ENCODE measurements at places on chromosomes 4 and X.

DNA sequence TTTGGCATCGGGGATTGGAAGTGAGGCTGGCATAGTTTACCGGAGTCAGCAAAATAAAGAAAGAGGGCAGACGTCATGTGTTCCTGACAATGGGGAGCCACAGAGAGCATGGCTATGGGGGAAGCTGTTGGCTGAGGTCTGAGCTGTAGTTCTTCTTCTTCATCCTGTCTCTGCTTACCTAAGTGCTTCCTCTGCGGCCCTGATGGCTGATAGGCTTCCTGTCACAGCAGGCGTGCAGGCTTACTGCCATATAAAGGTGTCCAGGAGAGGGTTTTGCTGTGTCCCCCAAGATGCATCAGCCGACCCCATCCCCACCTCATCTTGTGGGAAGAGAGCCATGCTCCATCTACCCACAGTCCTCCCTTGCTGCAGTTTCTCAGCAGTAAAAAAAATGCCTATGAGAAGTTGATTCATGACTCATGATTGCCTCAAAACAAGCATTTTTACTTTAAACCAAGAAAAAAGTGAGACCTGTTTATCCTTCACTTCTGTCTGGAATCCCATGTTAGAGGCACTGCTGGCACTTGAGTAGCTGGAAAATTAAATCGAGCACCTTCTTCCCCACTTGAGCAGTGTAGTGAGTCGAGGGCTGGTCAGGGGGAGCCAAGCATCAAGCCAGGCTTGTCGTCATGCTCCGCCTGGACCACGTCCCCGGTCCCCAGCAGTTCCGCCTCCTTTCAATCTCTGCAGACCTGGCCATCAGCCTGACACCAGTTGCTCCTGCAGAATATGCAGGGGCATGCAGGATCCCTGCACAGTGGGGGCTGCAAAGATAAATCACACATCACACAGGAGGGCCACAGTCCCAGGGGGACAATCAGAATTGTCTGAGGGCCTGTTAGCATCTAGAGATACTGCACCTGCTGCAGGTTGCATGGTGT is 237.8 kb downstream of the EVC2 start:
- no peak for DNase-seq

DNA sequence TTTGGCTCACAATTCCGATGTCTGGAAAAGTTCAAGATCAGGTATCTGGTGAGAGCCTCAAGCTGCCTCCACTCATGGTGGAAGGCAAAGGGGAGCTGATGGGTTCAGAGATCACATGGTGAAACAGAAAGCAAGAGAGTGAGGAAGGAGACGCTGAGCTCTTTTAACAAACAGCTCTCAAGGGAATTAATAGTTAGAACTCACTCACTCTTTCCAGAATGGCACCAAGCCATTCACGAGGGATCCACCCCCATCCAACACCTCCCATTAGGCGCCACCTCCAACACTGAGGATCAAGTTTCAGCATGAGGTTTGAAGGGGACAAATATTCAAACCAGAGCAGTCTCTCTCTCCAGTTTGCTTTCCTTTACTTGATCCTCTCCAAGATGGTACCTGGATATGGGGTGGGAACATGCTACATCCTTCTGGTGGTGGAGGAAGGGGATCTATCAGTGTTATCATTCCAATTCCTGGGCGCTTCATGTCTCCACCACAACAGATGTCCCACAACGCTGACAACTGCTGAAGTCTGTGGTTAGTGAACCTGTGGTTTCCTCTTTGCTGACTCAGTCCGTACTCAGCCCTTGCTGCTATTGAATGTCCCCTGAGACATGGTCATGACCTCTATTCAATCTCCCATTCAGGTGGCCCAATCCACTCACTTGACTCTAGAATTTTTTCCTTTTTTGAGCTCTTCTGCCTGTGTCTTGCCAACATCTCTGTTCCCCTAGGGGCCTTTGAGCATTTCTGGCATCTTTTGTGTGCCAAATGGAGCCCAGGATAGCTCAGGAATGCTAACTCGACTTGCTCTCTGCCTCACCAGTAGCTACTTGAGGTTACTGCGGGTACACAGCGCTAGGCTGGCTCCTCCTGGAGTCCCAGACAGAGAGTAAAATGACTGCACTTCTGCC is 395.2 kb downstream of the MID1IP1 start:
- peak; percentile 17 for DNase-seq

- DNase-seq, result no peak
Observed at GRCh38 chrX:150712619-150713018, 19.4 kb downstream of the MTMR1 start.

DNA sequence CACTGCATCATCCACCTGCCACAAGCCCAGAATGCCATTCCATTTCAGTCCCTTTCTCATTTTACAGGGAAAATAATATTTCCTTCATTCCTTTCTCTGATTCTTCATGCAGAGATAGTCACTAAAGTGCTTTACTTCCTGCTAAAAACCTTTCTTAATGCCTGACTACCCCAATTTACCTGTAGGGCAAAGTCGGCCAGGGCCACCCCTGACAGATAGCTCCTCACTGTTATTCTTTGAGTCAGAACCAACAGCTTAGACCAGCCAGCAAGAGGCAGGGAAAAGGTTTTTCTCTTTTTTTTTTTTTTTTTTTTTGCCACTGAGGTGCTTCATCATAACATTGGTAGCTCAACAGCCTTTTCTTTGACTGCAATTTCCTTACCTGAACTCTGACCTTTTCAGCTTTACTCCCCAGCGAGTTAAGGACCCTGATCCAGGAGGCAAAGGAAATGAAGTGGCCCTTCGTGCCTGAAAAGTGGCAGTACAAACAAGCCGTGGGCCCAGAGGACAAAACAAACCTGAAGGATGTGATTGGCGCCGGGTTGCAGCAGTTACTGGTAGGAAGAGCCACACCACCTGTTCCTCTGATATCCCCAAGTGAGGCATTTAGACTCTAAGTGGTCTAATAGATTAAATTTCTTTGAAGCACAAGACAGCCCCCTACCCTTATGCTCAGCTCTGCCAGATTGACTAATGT is 85.0 kb downstream of the ALPK1 start:
- DNase-seq, result no peak

DNA sequence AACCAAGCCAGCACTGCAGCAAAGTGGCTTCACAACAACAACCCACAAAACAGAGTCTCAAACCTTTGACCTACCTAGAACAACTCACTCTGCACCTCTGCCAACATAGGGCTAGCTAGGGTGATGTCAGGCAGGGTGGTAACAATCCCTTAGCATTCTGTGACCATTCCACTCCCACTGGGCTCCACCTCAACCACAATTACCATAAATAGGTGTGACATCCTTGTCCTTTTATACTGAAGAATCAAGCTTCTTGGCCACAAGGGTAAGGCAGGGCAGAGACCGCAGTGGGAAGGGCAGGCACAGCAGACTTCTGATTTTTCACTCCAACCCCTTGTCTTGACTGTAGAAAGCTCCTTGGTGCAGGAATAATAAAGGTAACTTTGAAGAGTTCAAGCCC is 795.4 kb upstream of the DIAPH2 start:
- DNase-seq, result no peak

All from stimulated activated CD8-positive, alpha-beta memory T cell treated with anti-CD3 and anti-CD28 coated beads, Interleukin-12 subunit alpha, Interleukin-12 subunit beta, amount 100 ng/mL, for 1 hour (primary cell).